Stimulated activated CD4-positive, alpha-beta T cell treated with anti-CD3 and anti-CD28 coated beads, Interleukin-1b, Interleukin-23, amount 100 ng/mL, for 4 hours (primary cell): ENCODE measurements at places on chromosomes 5 and 9.

DNA sequence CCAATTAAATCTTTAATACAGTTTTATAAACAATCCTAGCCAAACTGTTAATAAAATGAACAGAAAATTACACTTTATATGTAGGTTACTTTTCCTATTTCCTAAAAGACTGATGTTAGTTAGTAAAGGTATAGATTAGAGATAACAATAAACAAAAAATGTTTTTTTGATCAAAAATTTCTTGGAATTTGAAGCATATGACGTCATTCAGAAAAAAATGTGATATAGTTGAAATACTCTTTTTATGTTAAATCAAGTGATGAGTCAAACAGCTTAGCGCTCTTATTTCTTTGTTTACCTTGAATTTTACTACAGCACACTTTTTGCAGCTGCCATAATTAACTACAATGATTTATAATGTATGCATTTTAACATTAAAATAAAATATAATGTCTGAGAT lies 195.8 kb downstream of the SLC12A2 start:
- no peak for DNase-seq

DNA sequence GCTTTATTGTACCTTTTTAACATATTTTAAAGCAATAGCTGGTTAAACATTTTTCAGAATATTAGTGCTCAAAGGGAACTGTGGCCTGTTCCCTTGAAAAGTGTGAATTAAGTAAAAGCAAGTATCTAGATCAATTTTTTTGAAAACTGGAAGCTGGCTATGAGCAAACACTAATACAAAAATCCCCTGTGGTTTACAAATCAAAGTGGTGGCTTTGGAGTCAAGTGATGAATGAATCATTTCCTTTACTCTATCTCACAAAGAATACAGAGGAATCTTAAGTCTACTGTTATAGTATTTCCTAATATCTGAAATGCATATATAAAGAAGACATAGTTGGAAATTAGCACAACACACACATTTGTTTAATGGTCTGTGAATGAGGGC lies 212.4 kb upstream of the C9orf72 start:
- DNase-seq, result no peak

GRCh38 chr5:35185518-35185917 lies 44.8 kb downstream of the PRLR start:
- no peak for DNase-seq

DNA sequence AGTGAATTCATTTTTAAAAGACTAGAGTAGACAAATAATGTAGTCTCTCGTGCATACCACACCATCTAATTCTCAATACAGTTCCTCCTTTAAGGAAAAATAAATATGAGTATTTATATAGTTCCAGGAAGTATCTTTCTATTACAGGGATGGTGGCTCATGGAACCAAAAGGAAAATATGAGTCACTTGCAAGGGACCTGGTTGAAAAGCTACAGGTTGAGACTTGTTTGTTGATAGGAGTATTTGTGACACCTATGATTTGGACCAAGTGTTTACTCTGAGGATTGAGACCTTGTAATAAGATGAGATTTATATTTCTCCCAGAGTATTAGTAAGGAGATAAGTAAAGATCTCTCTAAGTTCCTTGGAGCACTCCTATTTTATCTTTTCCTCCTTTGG lies 67.4 kb downstream of the CDO1 start:
- no peak for DNase-seq

DNA sequence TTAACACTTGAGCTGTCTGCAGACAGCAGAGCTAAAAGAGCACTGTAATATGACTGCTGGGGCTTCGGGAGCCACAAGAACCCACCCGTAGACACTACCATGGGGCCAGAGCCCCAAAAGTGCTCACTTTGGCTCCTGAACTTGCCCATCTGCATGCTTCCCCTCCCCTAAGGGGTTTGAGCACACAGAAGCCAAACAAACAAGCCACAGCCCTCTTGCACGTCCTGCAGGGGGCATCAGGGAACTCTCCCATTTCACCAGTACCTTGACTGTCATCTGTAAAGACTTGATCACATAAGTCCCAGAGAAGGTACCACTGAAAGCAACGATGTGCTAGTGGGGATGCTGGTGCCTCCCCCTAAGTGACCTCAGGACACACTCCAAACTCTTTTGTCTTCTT lies 681.8 kb downstream of the SEMA5A start:
- DNase-seq, result no peak

DNA sequence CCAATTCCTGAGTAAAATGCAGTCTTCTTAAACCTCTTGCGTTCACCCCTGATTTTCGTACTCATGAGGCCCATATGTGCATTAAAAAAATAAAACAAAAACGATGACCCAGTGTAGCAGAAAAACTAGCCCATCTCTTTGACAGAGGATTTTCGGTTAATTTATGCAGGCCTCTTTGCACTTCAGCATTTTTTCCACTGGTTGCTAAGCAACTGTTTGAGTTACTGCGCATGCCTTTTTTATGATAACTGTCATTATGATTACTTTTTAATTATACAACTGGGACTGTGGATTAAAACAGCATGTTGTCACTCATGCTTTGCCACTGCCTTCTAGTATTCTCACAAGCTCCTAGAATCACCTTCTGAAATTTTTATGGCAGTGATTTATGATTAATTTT lies 165.0 kb downstream of the SMARCA2 start:
- DNase-seq, result no peak

DNA sequence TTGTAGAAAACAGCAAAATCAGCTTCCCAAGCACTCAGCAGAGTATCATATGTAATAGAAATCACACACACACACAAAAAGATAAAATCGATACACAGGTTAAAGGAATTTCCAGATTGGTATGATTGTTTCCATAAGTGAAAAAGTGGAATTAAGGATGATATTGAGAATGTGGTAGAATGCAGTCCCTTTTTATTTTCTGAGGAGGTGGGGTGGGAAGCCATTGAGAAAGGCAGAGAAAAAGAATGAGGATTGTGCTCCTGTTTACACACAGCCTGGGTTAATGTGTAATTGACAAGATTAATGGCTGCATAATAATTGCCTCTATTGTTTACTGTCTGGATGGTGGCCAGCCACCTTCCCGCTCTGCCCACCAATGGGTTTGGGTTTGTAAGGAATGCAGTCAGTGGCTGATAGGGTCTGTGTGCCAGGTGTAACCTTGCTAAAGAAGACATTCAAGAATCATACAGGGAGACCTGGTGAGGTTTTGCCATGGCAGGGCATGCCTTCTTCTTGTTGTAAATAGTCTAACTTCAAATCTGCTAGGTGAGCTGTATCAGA lies 177.2 kb upstream of the MAP3K1 start:
- DNase-seq, result no peak

DNA sequence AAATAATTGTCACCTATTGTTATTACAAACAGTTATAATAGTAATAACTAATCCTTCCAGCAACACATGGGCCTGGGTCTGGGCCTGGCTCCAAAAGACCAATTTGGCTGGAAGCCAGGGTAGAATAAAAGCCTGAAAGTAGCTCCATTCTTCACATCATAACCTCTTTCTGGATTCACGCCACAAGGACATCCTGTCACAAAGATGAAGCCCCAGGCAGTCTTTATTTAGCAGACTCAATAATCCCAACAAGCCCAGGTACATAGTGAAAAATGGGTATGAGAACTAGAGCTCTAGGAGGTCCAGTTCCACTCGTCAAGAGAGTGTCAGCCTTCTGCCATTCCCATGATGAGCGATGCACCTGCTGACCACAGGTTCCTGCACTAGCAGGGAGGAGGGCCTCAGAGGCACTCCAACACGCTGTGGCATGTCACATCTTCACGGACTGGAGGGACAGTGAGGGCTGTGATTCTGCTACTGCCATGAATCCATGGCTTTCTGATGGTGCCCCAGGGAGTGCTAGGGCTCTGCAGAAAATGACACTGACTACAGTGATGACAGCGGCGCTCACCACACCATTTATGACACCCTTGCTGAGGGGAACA lies 124.9 kb downstream of the SPOCK1 start:
- no peak for DNase-seq

- no peak for DNase-seq
These were observed 421.8 kb downstream of the ACTL7B start for GRCh38 chr9:108434036-108434435.

GRCh38 chr5:34915856-34916192 lies 313 bp downstream of the BRIX1 start:
- no peak for DNase-seq

DNA sequence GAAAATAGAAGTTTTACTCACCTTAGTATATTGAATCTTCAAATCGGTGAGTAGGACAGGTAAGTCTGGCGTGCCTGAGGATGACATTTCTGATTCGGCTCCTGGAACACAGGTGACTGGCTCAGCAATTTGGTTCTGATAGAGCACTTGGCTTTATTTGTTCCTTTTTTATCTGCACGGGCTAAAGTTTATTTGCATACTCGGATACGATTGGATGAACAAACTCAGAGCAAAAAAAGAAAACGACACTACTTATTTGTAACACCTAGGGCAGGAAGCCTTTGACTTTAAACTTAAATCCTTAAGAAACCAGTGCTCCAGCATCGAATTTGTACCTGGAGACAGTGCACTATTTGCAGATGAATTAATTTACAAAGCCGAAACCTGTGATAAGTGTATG lies at the start of gene ALDH1A1:
Gene ALDH1A1 (minus strand): TSS at position 140 of the 400 bp plus-strand sequence. CDS start 53 bp downstream, at position 87.
- no peak for DNase-seq

GRCh38 chr5:79069488-79070349 lies at the start of the genes BHMT2 and DMGDH:
Gene BHMT2, plus strand, starts transcription at chr5:79069767. Its CDS starts 16 bp downstream, at chr5:79069783.
Gene DMGDH, minus strand, starts transcription at chr5:79069674. Its CDS starts 54 bp downstream, at chr5:79069620.
- DNase-seq, result no peak

- no peak for DNase-seq
These were observed 998.1 kb downstream of the TLE1 start for GRCh38 chr9:80691229-80691628.

DNA sequence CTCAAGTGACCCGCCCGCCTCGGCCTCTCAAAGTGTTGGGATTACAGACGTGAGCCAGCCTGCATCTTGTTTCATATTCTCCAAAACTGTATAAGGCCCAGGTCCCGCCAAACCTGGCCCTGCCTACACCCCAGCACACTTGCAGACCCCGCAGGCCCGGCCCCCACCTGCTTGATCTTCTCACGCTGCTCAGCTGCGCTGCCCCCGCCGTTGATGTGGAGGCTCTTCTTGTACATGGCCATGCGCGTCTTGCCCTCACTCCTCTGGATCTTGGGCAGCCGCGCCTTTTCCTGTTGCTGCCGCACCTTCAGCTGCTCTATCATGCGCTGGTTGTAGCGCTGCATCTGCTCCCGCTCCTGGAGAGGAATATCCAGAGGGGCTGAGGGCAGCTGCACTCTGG lies 49.0 kb upstream of the FBXW11 start:
- DNase-seq, result no peak

DNA sequence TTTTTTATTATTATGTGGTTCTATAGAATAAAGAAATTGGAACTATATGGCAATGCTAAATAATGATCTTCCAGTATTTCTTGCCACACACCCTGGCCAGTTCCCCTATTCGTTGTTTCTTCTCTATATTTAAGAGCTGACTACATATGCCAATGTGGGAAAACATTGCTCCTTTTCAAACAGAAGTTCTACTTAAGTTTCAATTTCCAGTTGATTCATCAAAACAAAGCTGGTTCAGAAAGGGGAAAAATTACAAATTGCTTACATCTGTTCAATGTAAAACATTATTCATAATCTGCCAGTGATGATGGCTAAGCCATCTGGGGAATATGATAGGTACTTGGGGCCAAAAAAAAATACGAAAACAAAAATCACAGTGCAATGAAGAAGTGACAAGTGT lies 76.9 kb downstream of the ST8SIA4 start:
- no peak for DNase-seq

DNA sequence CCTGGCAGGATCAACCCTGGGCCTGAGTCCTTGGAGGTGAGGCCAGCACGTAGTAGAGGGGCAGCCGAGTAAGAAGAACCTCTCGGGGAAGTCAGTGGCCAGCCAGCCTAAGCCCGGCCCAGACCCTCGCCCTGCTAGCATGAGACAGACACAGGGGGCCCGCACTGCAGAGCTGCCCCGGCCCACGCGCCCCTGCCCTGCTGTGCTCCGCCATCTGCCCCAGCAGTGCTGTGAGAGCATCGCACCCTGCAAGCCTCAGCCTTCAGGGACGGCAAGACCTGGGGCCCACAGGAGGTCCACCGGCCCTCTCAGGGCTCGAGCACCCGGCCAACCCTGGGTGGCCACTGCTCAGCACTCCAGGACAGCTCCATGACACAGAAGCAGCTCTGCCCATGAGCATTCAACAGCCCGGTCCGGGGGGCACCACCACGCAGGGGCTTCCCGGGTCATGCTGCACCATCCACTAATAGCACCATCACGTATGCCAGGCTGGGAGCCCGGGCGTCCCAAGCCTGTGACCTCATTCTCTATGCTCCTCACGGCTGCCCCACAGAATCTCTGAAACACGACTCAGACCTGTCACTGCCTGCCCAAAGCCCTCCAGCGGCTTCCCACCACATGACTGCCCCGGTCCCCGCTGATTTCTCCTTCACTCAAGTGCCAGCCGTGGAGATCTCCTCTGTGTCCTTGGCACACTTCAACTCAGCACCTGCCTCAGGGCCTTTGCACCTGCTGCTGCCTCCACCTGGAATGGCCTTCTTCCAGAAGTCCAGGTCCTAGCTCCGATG lies 38.1 kb downstream of the ADAMTS2 start:
- DNase-seq, result no peak

DNA sequence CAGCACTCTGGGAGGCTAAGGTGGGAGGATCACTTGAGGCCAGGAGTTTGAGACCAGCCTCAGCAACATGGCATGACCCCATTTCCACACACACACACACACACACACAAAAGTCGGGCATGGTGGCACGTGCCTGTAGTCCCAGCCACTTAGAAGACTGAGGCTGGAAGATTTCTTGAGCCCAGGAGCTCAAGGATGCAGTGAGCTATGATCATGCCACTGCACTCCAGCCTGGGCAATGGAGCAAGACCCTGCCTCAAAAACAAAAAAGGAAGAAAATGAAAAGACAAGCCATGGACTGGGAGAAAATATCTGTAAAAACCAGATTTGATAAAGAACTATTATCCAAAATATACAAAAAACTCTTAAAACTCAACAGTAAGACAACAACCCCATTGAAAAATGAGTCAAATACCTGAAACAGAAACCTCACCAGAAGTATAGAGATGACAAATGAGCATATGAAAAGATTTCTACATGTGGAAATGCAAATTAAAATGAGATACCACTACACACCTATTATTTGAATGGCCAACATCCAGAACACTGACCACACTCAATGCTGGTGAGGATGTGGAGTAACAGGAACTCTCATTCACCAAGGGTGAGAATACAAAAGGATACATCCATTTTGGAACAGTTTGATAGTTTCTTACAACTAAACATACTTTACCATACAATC lies 24.7 kb downstream of the DNAJA1 start:
- no peak for DNase-seq

- no peak for DNase-seq
These were observed 171.9 kb downstream of the MAPKAP1 start for GRCh38 chr9:125534971-125535701.

DNA sequence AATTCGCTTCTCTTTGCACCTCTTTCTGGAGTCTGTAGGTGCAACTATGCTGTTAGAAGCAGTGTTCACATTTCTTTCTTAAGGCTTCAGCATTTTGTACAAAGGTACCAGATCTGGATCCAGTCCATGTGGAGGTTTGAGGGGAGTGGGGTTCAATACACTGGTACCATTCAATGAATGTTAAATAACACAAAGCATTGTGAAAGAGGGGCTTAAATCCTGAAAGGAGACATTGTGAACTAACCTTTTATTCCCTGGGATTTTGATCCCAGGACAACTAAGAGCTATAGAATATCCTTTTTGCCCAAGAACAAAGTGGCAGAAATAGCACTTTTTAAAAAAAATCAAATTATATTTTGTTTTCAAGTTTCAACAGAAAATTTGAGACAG lies 107.7 kb upstream of the VCAN start:
- DNase-seq, result no peak
